ENCODE measurements at places on chromosomes 1 and 21.

DNA sequence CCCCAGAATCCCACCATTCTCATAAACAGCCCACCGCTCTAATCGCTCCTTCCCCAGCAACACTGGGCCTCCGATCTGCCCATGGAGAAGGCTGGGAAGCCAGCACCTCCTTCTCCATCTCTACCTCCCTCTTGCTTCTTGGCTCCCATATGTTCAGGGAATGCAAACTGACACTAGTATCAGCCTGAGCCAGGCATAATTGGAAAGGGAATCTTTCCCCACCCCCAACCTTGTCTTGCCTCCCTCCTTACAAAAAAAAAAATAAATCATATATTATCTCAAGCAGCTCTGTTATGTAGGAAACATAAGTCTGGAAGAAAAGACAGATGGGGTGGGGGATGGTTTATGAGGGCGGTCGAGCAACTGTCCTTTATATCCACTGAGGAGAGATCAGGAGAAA is 127.2 kb downstream of the NAV1 start:
- DNase-seq, result no peak

GRCh38 chr1:47931395-47931794 is 65.8 kb downstream of the TRABD2B start:
- DNase-seq, result no peak

DNA sequence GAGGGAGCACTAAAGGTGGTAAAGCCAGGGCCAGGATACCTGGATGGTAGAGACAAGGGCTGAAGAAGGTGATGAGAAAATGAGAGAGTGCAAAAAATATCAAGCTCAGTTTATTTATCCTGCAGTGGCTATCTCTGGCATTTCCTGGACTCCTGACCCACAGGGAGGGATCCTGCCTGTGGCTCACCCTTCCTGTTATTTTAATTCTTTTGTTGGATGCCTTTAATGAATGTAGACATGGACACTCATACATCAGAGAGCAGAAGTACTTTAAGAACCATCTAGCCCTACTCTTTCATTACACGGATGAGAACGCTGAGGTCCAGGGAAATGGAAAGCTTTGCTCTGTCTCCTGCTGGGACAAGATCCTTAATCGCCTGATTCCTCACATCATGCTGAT is 20.6 kb downstream of the JUN start:
- no peak for DNase-seq

DNA sequence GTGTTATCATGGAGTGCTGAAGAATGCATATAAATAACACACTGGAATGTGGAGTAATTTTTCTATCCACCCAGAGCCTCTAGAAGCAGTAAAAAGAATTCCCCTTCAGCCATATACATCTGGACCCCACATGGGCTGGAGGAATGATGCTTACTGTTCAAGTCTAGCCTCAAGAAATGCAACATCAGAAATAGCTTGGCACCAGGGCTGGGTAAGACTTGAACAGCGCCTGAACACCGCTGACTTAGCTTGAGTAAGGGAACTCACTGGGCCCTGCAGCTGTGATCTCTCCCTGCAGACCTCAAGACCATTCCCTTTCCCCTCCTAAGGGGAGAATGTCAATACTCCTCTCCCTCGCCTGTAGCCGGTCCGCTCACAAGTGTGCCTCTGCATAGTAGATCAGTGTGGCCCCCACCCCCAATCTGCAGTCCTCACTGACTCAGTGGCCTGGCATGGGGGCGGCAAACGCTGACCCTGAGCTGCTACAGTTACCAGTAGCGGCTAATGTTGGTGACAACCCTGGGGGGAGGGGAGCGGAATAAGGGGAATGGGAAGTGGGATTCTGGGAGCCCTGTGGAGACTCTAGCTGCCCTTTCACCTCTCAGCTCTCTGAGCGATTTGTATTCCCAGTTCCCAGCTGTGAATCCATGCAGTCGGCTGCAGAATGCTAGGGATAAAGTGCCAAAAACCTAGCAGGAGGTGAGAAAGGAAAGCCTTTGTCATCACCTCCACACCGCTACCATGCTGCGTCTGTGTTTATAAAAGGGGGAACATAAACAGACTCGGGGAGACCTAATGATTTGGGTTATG is 483.9 kb downstream of the DISC1 start:
- peak; percentile 55 for DNase-seq

DNA sequence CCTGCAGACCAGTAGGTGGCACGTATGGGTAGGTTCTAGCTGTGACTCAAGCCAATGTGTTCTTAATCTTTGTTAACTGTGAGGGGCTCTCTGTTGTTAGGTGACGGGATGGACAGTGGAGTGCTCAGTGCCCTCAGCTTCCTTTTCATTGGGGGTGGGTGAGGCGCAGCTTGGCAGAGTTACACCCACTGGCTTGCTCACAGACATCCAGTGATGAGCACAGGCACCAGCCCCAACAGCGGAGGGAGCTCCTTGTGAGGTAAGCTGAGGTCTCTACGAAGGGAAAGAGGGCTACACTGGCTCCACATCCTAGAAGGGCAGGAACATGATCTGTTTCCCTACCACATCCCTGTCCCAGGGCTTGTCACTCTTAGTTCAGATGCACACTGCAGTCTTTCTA is 871.3 kb downstream of the LRRIQ3 start:
- no peak for DNase-seq

DNA sequence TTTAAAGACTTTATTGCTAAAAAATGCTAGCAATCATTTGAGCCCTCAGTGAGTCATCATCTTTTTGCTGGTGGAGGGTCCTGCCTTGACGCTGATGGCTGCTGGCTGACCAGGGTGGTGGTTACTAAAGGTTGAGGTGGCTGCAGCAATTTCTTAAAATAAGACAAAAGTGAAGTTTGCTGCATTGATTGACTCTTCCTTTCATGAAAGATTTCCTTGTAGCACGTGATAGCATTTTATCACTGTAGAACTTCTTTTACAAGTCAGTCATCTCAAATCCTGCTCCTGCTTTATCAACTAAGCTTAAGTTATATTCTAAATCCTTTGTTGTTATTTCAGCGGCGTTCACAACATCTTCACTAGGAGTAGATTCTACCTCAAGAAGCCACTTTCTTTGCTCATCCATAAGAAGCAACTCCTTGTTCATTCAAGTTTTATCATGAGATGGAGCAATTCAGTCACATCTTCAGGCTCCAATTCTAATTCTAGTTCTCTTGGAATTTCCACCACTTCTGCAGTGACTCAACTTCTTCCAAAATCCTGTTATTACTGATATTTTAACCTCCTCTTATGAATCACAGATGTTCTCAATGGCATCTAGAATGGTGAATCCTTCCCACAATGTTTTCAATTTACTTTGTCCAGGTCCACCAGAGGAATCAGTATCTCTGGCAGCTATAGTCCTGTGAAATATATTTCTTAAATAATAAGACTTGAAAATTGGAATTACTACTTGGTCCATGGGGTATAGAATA is 17.6 kb upstream of the RGS1 start:
- DNase-seq, result no peak

GRCh38 chr1:6066680-6067079 is 21.0 kb downstream of the KCNAB2 start:
- DNase-seq, result no peak

- peak; percentile 32 for DNase-seq
Measured at GRCh38 chr1:26471498-26472319, 531 bp upstream of the HMGN2 start.

- DNase-seq, result peak; percentile 53
Measured at GRCh38 chr1:10528066-10529014, 53.6 kb downstream of the PEX14 start.

- DNase-seq, result no peak
Measured at GRCh38 chr1:97738270-97738669, 182.6 kb downstream of the DPYD start.

- DNase-seq, result no peak
Measured at GRCh38 chr1:30817077-30817438, 59.5 kb upstream of the LAPTM5 start.

- no peak for DNase-seq
Measured at GRCh38 chr1:115379943-115380342, 41.9 kb upstream of the NGF start.

DNA sequence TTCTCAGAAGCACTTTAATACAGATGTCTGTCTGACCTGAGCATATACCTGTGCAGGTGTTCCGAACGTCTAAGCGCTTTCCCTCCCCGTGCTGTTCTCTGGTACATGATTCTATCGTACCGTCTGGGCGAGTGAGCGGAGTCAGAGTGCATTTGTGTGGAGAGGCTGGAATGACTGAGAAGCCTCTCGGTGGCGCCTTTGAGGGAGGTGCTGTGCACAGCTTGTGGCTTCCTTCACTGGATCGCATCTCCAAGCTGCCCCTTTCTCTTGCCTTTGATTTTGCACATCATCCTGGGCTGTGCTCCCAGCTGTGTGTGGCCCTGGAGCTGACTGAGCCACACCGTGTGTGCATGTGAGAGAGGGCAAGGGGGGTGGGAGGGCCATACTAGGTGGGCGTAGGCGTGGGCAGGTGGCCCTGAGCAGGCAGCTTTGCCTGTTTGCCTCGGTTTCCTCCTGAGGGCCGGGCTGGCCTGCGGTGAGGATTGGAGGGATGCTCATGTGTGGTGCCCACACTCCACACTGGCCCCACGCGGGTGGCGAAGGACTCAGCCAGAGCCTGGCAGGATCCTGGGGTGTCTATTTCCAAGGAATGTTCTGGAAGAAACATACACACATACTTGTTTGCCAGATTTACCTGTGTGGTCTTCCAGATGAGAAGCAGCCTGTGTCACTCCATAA is 105.3 kb downstream of the ADARB1 start:
- DNase-seq, result no peak

GRCh38 chr1:212013672-212014071 is 21.7 kb downstream of the INTS7 start:
- no peak for DNase-seq

- no peak for DNase-seq
Measured at GRCh38 chr1:3552751-3553150, 58.6 kb downstream of the MEGF6 start.

- no peak for DNase-seq
Measured at GRCh38 chr1:147377263-147378246, 135.1 kb downstream of the CHD1L start.

GRCh38 chr1:233361876-233362275 is 34.4 kb downstream of the MAP3K21 start:
- no peak for DNase-seq

DNA sequence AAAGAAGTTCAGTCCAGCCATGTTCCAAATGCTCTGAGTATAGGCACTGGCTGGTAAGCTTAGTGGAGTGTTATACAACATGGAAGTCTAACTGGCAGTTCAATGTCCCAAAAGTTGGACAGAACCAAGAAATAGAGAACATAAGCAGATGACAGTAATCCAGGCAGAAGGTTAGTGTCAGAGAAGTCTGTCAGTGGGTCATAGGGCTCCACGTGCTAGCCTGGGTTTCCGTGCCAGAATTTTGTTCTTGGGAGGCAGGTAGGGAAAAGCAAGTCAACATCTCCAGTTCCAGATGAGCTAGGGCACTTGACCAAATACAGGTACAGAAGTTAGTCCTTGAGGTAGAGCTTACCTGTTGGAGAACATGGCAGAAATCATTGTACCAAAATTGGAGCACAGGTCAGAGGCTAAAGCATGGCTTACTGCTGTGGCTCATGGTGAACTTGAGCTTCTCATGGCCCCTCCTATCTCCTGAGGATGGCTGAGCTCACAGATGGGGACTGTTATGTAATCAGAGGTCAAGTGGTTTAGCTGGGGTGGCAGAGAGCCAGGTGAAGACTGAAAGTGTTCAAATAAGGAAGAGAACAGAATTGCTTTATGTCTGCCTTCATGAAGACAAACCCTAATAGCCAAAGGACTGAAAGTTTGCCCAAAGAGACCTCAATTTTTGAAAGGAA is 170.8 kb downstream of the NFIA start:
- no peak for DNase-seq

GRCh38 chr1:243315455-243315854 is 59.6 kb downstream of the SDCCAG8 start:
- DNase-seq, result no peak

DNA sequence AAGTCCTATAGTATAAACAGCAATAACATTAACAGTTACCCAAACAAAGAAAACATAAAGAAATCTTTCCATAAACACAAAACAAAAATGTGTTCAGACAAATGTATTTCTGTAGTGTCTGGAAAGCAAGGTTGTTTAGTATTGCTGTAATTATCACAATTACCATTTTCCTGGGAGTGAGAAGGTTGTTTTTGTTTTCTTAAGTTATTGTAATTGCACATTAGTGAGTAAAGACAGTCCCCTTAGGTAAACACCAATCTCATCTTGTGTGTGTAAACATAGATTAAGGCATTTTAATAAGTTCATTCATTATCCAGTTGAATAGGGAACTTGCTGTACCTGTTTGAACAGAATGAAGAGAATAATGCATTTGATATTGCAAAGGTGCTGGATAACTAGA is 356.9 kb upstream of the ADGRL4 start:
- DNase-seq, result no peak

- DNase-seq, result no peak
Measured at GRCh38 chr1:159895286-159895685, 4.7 kb downstream of the CFAP45 start.

GRCh38 chr1:165495858-165496205 is 48.0 kb upstream of the LRRC52 start:
- DNase-seq, result no peak

GRCh38 chr1:13543451-13544220 is 29.8 kb upstream of the LRRC38 start:
- no peak for DNase-seq

DNA sequence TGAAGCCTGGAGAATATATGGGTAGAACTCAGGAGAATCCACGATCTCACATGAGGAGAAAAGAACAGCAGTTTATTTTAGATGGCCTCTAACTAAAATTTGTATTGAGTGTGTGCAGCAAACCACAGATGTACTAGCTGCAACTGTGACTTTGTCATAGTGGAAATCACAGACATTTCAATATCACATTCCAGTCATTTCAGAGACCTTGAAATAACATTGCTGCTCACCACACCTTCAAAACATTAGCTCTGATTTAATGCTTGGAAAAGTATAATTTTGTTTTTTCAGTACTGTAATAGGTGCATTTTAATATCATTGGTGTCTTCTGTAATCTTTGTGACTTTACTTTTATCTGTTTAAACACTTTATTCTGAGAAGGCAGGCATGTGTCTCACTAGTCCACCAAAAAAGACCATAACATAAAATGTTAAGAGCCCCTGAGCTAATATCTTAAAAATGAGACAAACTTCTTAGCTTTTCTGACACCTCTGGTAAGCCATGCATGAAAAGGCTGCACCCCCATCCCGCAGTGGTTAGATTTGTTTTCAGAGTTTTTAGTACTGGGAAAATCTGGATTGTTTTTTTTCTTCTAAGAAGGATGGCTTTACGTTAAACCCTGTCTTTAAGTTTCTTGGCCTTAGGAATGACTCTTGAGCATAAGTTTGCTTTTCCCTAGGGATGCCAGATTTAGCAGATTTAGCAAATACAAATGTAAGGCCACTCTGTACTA is 30.1 kb downstream of the KCNJ15 start:
- no peak for DNase-seq
